PC-3 (cell line): ENCODE measurements at places on chromosomes 13 and 19. TPM values are rescaled to one million over a fixed set of nuclear protein-coding genes. Genes with fewer than 3 reads are reported as not detected.

The ZFP14 gene
- 0.40 and 0.73 TPM in 2 replicates for total RNA-seq

The RFPL4AL1 gene
- total RNA-seq: not detected in 2 replicates

The ZNF541 gene
- total RNA-seq: not detected in 2 replicates

The CABP5 gene
- total RNA-seq: not detected in 2 replicates

The CEACAM20 gene
- total RNA-seq: not detected in 2 replicates

The HIPK4 gene
- 0.46 TPM in 1 of 2 replicates, not detected in the other for total RNA-seq

GRCh38 chr19:16384688-16385087, 60.1 kb downstream of the KLF2 start:
- no peak for DNase-seq
- no peak overlapping the region for H3K27ac ChIP-seq
- peaks cover 35% of the 10 kb centered on the region for H3K36me3 ChIP-seq

- no peak overlapping the region for H3K27ac ChIP-seq
- H3K4me1 ChIP-seq: no peaks in the 10 kb centered on the region; the same call in 1 of the 2 replicates
- peaks cover 31% of the 10 kb centered on the region for H3K36me3 ChIP-seq
- H3K4me3 ChIP-seq: no peak overlapping the region
- DNase-seq: no peak
Measured at GRCh38 chr19:50412419-50412818, 6.3 kb upstream of the SPIB start.

- H3K27me3 ChIP-seq: no peaks in the 10 kb centered on the region
- peak overlapping the region; percentile 11; the same call in 1 of the 2 replicates for H3K27ac ChIP-seq
- H3K36me3 ChIP-seq: no peaks in the 10 kb centered on the region
- peaks cover 16% of the 10 kb centered on the region for H3K4me1 ChIP-seq
- DNase-seq: no peak
Measured at GRCh38 chr13:34933786-34934185, 8.3 kb upstream of the NBEA start.

DNA sequence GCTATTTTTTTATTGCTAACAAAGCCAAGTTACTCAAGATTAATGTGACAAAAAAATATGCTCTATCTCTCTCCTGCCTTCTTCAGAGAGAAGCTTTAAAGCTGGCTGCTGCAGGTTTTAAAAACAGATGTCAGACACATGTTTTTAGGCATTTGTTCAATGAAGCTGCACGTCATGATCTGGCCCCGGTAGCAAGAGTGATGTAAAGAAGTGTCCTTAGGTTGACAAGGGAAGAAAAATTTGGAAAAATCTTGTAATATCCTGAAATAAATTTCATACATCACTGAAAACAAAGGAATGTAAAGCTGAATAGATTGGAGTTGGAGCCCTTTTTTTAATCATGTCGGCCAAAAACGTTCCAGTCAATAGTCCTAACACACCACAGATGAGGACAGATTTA, 531.4 kb upstream of the NBEA start:
- peak overlapping the region; percentile 98 for H3K27ac ChIP-seq
- no peaks in the 10 kb centered on the region for H3K36me3 ChIP-seq
- no peak for DNase-seq
- H3K4me1 ChIP-seq: peaks cover 38% of the 10 kb centered on the region
- H3K4me3 ChIP-seq: no peak overlapping the region

DNA sequence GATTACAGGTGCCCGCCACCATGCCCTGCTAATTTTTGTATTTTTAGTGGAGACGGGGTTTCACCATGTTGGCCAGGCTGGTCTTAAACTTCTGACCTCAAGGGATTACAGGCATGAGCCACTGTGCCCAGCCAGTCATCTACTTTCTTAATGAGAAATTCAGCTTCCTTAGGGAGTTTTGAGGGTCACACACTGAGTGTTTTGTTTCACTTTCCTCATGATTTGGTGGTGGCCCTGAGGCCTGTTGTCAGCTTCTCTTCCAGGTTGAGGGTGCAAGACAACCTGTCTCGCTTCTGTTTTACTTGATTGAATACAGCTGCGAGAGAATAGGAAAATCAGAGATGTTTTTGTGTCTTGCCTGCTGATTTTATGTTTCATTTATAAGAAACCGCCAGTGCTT, 9.9 kb downstream of the FRY start:
- no peak for DNase-seq
- no peak overlapping the region for H3K27ac ChIP-seq
- no peaks in the 10 kb centered on the region for H3K27me3 ChIP-seq

DNA sequence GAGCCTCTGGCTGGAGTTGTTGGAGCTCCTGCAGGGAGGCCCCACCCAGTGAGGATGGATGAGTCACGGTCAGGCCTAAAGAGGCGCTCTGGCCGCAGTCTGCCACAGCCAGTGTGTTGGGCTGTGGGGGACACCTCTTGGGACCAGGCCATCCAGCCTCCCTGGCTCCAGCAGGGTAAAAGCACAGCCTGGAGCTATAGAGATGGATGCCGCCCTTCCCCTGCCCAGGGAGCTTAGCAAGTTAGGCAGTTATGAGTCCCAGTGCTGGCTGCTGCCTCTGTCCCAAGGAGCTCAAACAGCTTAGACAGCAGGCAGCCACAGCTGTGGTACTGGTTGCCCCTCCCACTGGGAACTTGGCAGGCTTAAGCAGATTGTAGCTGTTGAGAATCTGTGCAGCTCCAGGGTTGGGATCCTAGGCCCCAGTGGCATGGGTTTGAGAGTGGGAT, 100.9 kb downstream of the NDFIP2 start:
- no peak overlapping the region for H3K4me3 ChIP-seq
- no peak overlapping the region for H3K27ac ChIP-seq
- no peaks in the 10 kb centered on the region for H3K4me1 ChIP-seq
- no peaks in the 10 kb centered on the region for H3K27me3 ChIP-seq
- no peaks in the 10 kb centered on the region for H3K36me3 ChIP-seq

GRCh38 chr13:50322006-50322405, 306.8 kb downstream of the KCNRG start:
- no peak overlapping the region for H3K27ac ChIP-seq
- no peak overlapping the region for H3K4me3 ChIP-seq
- no peaks in the 10 kb centered on the region for H3K36me3 ChIP-seq
- DNase-seq: no peak
- H3K4me1 ChIP-seq: peaks cover 38% of the 10 kb centered on the region
- no peaks in the 10 kb centered on the region for H3K27me3 ChIP-seq

DNA sequence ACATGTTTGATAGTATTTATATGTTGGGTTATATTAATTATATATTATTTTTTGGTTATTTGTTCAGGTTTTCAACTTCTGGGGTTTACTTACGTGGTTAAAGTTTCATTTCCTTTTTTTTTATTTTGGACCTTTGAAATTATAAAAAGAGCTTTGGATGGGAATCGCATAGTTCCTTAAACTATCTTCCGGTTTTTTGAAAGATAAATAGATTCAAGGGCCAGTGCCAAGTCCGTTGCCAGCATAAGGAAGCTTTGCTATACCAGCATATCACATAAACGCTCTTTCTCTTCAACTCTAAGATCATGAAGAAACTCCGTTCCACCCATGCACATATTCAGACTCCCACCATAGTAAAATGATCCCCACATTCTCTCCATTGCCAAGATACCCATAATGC, 7.4 kb upstream of the OXGR1 start:
- no peaks in the 10 kb centered on the region for H3K4me1 ChIP-seq
- no peaks in the 10 kb centered on the region for H3K36me3 ChIP-seq
- peaks cover 36% of the 10 kb centered on the region for H3K27me3 ChIP-seq
- no peak overlapping the region for H3K27ac ChIP-seq
- DNase-seq: no peak

- H3K4me1 ChIP-seq: no peaks in the 10 kb centered on the region
- H3K36me3 ChIP-seq: no peaks in the 10 kb centered on the region
- no peak overlapping the region for H3K27ac ChIP-seq
- H3K4me3 ChIP-seq: no peak overlapping the region
- no peaks in the 10 kb centered on the region for H3K27me3 ChIP-seq
Measured at GRCh38 chr13:62997038-62997599, 1581.5 kb upstream of the PCDH20 start.

DNA sequence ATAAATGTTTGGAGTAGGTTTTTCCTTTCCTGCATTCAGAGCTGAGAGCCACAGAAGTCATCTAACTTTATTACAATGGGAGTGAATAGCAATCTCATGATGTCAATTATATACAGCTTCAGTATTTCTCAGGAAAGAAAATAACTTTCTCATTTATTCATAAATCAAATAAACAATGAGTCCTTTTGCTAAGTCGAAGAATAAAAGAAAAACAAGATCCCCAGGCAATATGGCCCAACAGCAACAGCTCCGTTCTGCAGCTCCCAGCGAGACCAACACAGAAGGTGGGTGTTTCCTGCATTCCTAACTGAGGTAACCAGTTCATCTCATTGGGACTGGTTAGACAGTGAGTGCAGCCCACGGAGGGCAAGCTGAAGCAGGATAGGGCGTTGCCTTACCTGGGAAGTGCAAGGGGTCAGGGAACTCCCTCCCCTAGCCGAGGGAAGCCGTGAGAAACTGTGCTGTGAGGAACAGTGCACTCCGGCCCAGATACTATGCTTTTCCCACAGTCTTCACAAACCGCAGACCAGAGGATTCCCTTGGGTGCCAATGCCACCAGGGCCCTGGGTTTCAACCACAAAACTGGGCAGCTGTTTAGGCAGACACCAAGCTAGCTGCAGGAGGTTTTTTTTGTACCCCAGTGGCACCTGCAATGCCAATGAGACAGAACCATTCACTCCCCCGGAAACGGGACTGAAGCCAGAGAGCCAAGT, 128.2 kb downstream of the SLITRK1 start:
- no peak overlapping the region for H3K27ac ChIP-seq
- H3K27me3 ChIP-seq: no peaks in the 10 kb centered on the region
- no peaks in the 10 kb centered on the region for H3K36me3 ChIP-seq
- H3K4me1 ChIP-seq: peaks cover 11% of the 10 kb centered on the region
- no peak overlapping the region for H3K4me3 ChIP-seq

- no peaks in the 10 kb centered on the region for H3K36me3 ChIP-seq
- no peaks in the 10 kb centered on the region for H3K4me1 ChIP-seq
- H3K27me3 ChIP-seq: no peaks in the 10 kb centered on the region
- no peak overlapping the region for H3K27ac ChIP-seq
- DNase-seq: no peak
Measured at GRCh38 chr13:67855741-67856238, 625.7 kb upstream of the PCDH9 start.

GRCh38 chr13:95564733-95565291, 12.3 kb downstream of the CLDN10 start:
- no peak overlapping the region for H3K4me3 ChIP-seq
- DNase-seq: peak; percentile 23
- no peak overlapping the region for H3K27ac ChIP-seq
- H3K36me3 ChIP-seq: no peaks in the 10 kb centered on the region
- no peaks in the 10 kb centered on the region for H3K27me3 ChIP-seq
- peaks cover 9% of the 10 kb centered on the region for H3K4me1 ChIP-seq

DNA sequence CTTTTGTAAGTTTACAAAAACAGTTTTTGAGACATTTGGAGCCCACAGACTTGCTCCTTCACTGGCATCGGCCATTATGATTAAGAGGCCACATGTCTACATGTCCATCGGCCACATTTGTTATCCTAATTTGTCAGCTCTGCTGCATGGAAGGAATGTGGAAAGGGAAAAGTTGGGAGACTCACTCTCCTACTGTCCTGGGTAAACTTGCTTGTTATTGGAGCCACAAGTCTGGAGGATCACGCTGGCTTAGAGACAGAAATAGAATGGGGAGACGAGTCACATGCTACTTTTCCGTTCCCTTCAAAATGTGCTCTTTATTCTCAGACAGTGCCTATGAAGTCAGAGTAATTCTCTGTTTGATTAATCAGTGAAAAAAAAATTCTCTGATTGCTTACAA, 741.2 kb upstream of the PCDH9 start:
- H3K36me3 ChIP-seq: no peaks in the 10 kb centered on the region
- no peaks in the 10 kb centered on the region for H3K4me1 ChIP-seq
- no peak overlapping the region for H3K27ac ChIP-seq
- H3K4me3 ChIP-seq: no peak overlapping the region
- H3K27me3 ChIP-seq: no peaks in the 10 kb centered on the region
- no peak for DNase-seq

DNA sequence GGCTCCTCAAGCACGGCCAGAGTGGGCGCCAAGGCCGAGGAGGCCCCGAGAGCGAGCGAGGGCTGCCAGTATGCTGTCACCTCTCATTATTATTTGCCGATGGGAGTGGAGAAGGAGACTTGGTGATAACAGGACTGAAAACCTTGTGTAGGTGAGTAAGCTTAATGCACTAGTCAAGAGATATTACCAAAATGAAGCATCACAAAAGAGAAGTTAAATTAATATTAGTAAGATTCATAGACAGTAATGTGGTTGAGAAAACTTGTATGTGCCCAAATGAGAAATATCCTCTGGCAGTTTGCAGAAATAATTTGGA, 204.5 kb upstream of the SLITRK1 start:
- H3K4me1 ChIP-seq: no peaks in the 10 kb centered on the region
- no peak overlapping the region for H3K27ac ChIP-seq
- no peak overlapping the region for H3K4me3 ChIP-seq
- H3K27me3 ChIP-seq: no peaks in the 10 kb centered on the region
- H3K36me3 ChIP-seq: no peaks in the 10 kb centered on the region

DNA sequence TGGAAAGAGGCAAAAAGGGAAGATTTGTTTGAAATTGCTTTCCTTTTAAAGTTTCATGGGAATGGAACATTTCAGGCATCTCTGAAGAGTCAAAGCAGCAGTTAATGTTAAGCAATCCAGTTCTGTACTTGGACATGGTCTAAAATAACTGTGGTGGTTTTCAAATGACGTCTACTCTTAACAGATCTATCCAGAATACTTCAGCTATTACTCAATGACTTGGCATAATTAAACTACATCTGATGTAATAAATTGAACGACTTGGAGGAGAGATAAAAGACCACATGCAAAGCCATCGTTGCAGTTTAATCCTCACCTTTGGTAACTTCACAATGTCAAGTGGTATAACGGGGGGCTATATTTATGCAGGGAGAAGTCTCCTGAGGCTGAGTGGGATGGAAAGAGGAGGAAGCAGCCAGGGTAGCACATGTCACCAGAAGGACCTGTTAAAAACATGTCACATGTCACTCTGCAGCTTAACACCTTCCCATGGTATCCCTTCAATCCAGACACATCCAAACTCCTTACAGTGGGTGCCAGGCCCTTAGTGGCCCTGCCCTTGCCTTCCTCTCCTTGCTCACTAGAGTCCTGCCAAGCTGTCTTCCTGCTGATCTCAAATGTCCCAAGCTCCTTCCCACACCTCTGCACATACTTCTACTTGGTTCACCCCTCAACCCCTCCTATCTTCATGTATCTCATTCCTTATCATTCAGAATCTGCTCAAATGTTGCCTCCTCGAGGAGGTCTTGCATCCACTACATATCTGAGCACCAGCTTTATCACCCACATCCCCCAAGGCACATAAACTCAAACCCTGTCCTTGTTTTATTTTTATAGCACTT, 327.8 kb downstream of the SUCLA2 start:
- no peak overlapping the region for H3K4me3 ChIP-seq
- no peak overlapping the region for H3K27ac ChIP-seq
- no peaks in the 10 kb centered on the region for H3K27me3 ChIP-seq
- DNase-seq: peak; percentile 2

- H3K4me3 ChIP-seq: no peak overlapping the region
- peaks cover 34% of the 10 kb centered on the region for H3K4me1 ChIP-seq
- peak overlapping the region; percentile 100 for H3K27ac ChIP-seq
- H3K36me3 ChIP-seq: no peaks in the 10 kb centered on the region
- H3K27me3 ChIP-seq: no peaks in the 10 kb centered on the region
Measured at GRCh38 chr13:44158881-44159632, 214.6 kb upstream of the SERP2 start.
